ENCODE measurements at places on chromosomes 7 and 10.

- DNase-seq = peak; percentile 26
These were observed 83.6 kb downstream of the NAMPT start for GRCh38 chr7:106201164-106201563.

GRCh38 chr7:28848906-28849305, 109.2 kb downstream of the TRIL start:
- DNase-seq = no peak

DNA sequence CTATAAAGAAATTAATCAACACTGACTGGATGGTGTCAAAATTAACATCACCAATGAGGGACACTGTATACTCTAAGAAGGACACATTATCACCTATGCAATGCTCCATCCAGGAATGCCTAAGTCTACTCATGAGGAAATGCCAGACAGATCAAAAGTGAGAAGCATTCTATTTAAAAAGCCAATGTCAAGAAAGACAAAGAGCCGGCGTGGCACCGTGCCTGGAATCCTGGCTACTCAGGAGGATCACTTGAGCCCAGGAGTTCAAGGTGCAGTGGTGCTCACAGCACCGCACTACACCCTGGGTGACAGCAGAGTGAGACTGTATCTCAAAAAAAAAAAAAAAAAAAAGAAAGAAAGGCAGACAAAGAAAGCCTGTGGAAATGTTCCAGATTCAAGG, 45.5 kb upstream of the ANAPC16 start:
- no peak for DNase-seq

DNA sequence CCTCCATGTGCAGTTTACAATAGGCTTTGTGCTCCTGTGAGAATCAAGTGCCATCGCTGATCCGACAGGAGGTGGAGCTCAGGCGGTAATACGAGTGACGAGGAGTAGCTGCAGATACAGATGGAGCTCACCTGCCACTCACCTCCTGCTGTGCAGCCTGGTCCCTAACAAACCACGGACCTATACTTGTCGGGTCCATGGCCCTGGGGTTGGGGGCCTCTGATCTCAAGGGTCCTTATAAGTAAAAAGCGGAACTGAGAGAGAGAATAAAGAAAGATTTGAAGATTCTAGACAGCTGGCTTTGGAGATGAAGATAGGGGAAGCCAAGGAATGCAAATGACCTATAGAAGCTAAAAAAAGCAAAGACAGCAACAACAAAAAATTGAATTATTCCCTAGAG, 130.6 kb downstream of the PLXDC2 start:
- DNase-seq = no peak

DNA sequence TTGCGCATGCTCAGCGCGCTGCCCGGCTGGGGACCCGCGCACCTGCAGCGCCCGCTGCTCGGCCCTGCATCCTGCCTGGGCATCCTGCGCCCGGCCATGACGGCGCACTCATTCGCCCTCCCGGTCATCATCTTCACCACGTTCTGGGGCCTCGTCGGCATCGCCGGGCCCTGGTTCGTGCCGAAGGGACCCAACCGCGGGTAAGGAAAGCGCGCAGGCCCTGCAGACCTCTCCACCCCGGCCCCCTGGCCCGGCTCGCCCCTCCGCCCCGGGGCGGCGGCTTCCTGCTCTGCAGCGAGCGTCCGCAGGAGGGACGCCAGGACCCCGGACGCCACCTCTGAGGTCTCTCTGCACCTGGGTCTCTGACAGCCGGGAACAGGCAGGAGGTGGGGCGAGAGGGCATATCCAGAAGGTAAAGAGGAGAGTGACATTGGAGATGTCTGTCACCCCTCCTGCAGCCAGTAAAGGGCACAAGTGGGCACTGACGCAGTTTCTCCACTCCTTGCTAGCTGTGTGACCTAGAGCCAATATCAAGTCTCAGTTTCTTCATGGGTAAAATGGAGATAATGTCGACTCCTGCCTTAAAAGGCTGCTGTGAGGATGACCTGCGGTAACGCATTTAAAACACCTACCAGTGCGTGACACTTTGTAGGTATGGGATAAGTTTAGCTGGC, 338 bp downstream of the ATP6V0E2 start:
- no peak for DNase-seq

- no peak for DNase-seq
These were observed 438.0 kb upstream of the MGMT start for GRCh38 chr10:129029051-129029450.

GRCh38 chr7:79176859-79177477, 276.5 kb downstream of the MAGI2 start:
- DNase-seq = no peak

GRCh38 chr10:100327007-100327717, 2.9 kb downstream of the PKD2L1 start:
- DNase-seq = no peak

- peak; percentile 71 for DNase-seq
These were observed 31.8 kb downstream of the GPRIN2 start for GRCh38 chr10:46524472-46525176.

- no peak for DNase-seq
These were observed 34.3 kb downstream of the R3HCC1L start for GRCh38 chr10:98168766-98169165.

GRCh38 chr10:59757966-59758365, 4.7 kb upstream of the MRLN start:
- no peak for DNase-seq

GRCh38 chr7:80316811-80317210, 182.2 kb downstream of the GNAI1 start:
- no peak for DNase-seq

- no peak for DNase-seq
These were observed 12.9 kb downstream of the BAG3 start for GRCh38 chr10:119663866-119664698.

DNA sequence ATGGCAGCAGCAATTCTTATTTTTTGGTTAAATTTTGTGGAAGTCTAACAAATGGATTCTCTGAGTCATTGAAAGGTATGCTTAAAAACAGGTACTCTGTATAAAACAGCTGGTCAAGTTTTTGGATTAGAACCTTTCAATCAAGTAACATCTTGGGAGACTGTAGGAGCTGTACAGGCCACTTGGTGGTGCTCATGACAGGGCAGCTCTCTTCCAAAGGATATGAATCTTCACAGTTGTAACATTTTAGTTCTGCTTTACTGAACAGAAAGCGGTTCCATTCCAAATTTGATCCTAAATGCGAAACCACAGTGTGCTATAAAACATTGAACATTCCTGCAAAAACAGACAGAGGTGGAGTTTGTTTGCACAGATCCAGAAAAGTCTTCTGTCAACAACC, 44.5 kb upstream of the AGR3 start:
- no peak for DNase-seq

- DNase-seq = no peak
These were observed 19.8 kb upstream of the VWDE start for GRCh38 chr7:12423355-12423996.

Data from H7 (cell line).